Bronchial epithelial cell (primary cell): ENCODE measurements at places on chromosomes 2 and 18.

DNA sequence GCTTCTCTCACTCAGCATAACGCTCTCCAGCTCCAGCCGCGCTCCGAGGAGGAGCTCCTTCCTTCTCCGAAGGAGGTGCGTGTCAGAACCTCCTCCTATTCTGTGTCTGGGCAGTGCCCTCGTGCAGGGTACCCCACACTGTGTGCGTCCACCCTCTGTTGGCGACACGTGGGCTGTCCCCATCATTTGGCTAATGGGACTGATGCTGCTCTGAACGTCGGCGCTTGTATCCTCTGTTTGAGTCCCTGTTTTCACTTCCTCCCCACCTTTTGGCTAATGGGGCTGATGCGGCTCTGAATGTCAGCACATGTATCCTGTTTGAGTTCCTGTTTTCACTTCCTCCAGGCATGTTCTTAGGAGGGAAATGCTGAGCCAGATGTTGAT lies 22.2 kb downstream of the KCNG2 start:
- no peak for DNase-seq

DNA sequence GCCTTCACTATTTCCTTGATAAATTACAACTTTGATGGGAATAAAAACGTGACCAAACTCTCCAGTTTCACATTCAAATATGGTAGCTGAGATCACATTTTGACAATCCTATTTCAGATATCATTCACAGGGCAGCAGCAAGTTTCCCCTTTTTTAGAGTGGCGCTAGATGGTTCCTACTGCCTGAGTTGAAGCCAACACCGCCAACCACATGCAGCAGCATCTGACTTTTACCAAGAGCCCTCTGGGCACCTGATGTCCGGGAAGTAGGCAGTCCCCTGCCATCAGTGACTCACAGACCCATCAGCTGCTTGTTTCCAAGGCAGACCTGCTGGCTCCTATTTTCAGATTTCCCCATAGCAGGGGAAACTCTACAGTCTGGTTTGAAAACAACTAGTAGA lies 4.0 kb upstream of the MREG start:
- peak; percentile 76 for DNase-seq

DNA sequence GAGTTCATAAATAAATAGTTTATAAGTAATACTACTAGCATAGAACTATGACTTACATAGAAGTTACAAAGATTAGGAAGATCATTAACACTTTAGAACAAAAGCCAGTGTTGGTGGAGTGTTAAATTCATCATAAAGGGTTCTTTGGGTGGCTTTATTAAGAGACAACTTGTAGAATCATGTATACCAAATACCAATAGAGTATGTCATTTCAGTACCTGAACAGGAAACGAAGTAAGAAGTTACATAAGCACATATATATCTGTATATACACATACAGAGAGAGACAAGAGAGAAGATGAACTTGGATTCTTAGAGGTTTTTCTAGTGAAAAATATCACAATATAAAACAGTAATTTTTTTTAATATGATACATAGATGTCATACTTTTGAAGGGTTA lies 82.5 kb upstream of the OTX1 start:
- peak; percentile 90 for DNase-seq

- DNase-seq = no peak
Observed at GRCh38 chr2:100632037-100632436, 69.2 kb downstream of the PDCL3 start.

GRCh38 chr2:11631462-11631861 lies 38.5 kb downstream of the NTSR2 start:
- peak; percentile 76 for DNase-seq

GRCh38 chr2:106552921-106553320 lies 65.8 kb downstream of the CD8B2 start:
- DNase-seq = no peak

- peak; percentile 47 for DNase-seq
Observed at GRCh38 chr2:217573571-217573970, 429.2 kb downstream of the TNS1 start.

- DNase-seq = peak; percentile 34
Observed at GRCh38 chr2:96824079-96824870, 8.2 kb downstream of the CNNM3 start.

DNA sequence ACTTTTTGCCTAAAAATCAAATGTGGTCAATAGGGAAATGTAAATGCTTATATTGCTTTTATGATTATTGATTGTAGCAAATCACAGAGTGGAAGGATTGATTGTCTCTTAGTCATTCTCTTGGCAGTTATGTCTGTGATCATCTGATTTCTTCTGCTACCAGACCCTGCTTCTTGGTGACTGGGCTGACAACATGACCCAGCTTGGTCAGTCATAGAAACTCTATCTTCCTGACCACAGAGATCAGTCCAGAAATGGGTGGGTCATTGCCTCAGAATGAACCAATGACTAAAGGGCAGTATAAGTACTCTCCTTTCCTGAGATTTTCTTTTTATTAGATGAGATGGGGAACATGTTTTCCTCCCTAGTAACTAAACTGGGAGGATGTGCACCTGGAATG lies 87.6 kb downstream of the MAIP1 start:
- peak; percentile 47 for DNase-seq

- DNase-seq = no peak
Observed at GRCh38 chr2:225070811-225071210, 28.5 kb upstream of the DOCK10 start.

- DNase-seq = no peak
Observed at GRCh38 chr18:892316-892715, 12.4 kb upstream of the ADCYAP1 start.

GRCh38 chr2:18297534-18298058 lies 262.9 kb downstream of the RDH14 start:
- DNase-seq = no peak

- no peak for DNase-seq
Observed at GRCh38 chr2:163641986-163642385, 93.8 kb downstream of the FIGN start.

DNA sequence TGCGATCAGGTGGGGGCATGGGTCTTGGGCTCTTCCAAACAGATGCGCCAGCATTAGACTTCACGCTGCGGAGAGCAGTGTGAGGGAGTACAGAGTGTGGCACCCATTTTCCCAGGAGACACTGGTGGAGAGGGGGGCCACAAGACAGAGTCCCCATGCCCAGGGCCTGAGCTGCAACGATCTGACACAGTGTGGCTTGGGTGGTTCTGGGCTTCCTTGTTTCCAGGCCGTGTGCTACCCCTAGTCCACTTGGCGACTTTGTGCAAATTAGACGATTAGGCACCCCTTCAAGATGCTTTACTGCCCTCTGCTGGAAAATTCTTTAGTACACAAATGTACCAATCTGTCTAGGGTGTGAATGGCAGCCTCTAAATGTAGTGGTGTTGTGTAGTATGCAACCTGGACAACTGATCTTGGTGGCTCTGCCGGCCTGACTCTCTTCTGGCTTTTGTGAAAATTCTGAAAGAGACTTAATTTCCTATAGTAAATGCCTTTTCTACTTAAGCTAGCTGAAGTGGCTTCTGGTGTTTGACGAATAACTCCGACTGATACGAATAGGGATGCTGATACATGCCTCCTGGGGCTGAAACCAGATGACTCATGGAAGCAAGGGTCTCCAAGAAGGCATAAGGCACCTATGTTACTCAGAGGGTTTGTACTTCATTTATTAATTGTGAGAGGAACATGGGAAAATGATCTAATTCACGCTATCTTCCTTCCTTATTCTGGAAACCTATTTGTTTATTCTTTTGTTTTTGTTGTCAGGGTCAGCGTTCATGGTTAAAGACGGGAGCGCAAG lies 92.3 kb upstream of the SMAD2 start:
- peak; percentile 72 for DNase-seq

DNA sequence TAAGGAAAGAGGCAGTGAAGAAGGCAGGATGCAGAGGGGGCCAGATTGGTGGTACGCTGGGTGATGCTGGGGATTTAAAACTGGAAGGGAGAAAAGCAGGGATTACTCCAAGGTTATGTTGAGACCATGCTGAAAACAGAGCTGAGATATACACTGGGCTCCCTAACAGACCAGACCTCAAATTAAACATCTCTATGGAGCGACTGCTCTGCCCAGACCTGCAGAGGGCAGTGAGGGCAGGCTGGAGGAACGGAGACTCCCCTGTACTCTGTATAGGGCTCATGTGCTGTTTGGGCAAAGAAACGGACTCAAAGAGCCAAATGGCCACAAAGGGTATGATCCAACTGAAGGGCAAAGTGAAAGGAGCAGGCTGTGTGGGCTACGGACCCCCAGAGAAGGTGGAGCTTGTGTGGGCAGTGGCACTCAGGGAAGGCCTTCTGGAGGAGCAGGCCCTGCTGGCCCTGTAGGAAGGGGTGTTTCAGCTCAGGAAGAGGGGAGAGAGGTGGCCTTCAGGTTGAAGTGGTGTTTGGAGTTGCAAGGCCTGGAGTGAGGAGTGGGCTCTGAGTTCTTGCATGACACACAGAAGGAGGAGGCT lies 4.8 kb upstream of the CELF4 start:
- DNase-seq = no peak

GRCh38 chr2:88179228-88179679 lies 9.1 kb downstream of the THNSL2 start:
- no peak for DNase-seq

- DNase-seq = no peak
Observed at GRCh38 chr2:235523486-235524150, 29.8 kb downstream of the AGAP1 start.

DNA sequence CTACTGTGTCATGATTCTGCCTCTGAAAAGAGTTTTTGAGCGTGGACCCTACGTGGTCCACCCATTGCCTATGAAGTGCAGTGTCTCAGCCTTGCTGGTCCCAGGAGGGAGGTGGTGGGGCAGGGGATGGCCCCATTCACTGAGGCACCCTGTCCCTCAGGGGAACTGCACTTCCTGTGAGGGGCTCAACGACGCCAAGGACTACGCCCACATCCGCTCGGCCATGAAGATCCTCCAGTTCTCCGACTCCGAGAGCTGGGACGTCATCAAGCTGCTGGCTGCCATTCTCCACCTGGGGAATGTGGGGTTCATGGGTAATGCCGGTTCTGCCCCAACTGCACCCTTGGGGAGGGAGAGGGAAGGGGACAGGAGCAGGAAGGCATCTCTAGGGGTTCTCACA lies 42.5 kb downstream of the MYO7B start:
- no peak for DNase-seq

- DNase-seq = no peak
Observed at GRCh38 chr2:241072151-241072550, 29.9 kb downstream of the MTERF4 start.

- no peak for DNase-seq
Observed at GRCh38 chr18:61941948-61942471, 49.2 kb upstream of the RNF152 start.

GRCh38 chr2:143581134-143581533 lies 451.9 kb downstream of the ARHGAP15 start:
- DNase-seq = no peak

DNA sequence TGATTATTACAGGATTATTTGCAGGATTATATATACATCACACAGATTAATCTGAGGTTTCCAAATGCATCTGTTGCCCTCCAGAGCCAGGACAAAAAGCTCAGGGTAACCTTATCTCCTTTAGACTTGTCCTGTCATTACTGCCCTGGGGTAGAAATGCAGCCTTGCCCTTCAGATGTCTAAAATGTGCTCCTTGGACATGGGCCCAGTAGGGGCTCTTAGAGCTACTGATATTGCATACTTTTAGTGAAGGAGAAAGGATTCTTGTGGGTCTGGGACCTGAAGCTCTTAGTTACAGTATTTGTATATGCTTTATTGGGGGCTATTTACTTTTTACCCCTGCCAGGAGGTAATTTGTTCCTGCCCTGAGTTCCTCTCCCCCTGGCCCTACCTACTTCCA lies 56.1 kb downstream of the PRKRA start:
- no peak for DNase-seq

DNA sequence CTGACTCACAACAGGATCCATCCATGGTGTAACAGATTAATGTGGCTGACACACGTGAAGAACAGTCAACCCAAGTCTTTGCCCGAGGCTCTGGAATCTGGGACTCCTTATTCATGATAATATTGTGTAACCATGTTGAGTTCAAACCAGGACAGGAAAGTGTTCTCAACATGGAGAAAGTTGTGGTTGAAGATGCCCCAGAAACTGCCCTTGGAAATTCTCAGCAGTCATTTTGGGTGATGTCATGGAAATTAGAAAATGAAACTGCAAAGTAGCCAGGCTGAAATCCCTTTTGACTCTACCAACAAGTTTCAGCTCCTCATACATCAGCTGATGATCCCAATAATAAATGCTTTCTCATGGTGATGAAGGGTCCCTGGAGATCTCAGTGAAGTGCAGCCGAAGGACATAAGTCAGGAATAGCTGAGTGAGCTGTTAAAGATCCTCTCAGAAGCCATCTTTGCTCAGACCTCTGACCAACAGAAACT lies 307.7 kb downstream of the TNS1 start:
- DNase-seq = peak; percentile 82

GRCh38 chr2:47599171-47599570 lies 183.8 kb upstream of the MSH6 start:
- no peak for DNase-seq

DNA sequence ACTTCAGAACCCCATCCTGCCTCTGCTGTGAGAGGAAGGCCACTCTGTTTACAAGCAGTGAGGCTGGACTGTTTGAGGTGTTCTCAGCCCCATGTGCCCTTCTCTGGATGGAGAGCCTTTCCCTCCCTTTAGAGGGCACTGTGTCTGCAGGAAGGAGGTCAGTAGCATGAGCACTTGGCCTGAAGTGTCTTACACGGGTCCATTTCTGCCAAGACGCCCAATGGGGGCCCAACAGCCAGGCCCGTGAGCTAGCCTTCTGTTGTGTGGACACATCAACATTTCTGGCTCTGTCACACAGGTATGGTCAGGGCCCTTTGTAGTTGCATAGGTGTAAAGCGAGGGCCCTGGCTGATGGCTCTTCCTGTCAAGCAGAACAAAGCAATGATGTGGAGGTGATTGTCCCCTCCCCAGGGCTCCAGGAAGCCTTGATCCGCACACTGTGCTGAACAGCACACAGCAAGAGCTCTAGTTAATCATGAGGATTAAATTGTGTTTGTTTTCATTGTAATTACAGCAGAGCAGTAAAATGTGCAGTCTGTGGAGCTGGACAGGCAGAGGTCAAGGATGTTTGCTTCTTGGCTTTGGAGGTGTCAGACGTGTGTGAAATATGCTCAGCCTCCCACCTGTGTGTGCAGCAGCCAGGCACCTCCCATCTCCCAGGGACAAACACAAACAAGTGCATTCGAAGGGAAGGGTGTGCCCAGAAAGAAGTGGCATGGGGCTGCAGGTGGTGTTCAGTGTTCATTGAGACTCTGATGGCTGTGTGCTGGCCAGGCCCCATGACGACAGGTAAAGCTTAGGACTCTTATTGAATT lies 132.1 kb downstream of the SH3RF3 start:
- no peak for DNase-seq

- DNase-seq = peak; percentile 85
Observed at GRCh38 chr2:159616286-159616701, at the start of gene BAZ2B. TSS of gene BAZ2B (minus strand) at chr2:159616548. CDS start at chr2:159478719, 137,829 bp downstream.
